A549 treated with DMSO at 1 μM for 4 hours (cell line): ENCODE measurements at places on chromosomes 6 and 20. TPM values are rescaled to one million over a fixed set of nuclear protein-coding genes. Genes with fewer than 3 reads are reported as not detected.

SMLR1 gene
- not detected in 5 replicates for total RNA-seq

LY6G5C gene
- total RNA-seq, result 0.95 to 2.0 TPM (median 1.3 TPM) in 5 replicates

SLC22A7 gene
- total RNA-seq, result not detected in 5 replicates

PI3 gene
- total RNA-seq, result 2.3 to 4.5 TPM (median 3.2 TPM) in 5 replicates

MAP7 gene
- total RNA-seq, result 29.3 to 44.5 TPM (median 38.0 TPM) in 5 replicates

MYLK2 gene
- total RNA-seq, result 0.44 to 0.88 TPM (median 0.60 TPM) in 5 replicates
